ENCODE measurements at places on chromosomes 4 and X.

DNA sequence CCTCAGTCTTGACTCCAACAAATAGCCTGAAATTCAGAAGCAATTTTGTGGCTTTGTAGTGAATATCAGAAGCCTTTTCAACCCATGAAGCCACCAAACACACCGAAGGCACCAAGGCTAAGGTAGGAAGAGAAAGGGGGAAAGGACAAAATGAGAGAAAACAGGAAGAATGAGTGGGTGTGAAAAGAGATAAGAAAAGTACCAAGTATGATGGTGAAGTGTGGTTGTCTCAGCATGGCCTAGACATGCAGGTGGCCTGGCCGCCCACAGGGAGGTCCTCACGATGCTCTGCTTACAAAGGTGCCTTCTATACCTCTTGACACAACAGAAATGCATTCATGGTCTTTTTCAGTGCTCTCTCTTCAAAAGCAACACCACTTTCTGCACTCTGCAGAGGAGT, 34.9 kb downstream of the ACSL1 start:
- no peak for DNase-seq

DNA sequence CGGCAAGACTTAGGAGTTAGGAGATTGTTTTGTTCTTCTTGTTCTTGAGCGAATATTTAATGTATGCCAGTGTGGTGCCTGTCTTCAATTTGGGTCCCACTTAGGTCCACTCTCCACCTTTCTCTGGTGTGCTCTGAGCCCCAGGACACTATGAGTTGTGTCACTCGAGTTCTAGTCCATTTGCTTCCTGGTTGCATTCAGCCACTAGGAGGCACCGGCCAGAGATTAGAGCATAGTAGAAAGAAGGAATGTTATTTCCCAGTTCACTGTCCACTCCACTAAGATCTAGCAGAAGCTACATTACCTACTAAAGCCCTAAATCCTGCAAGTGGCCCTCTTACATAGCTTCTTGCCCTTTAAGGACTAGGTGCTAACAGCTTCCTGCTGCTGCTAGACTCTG, 326.9 kb downstream of the NAF1 start:
- DNase-seq = no peak

- no peak for DNase-seq
These were observed 129.8 kb downstream of the ATG4A start for GRCh38 chrX:108221301-108221864.

GRCh38 chrX:66200050-66200664, 36.1 kb downstream of the HEPH start:
- no peak for DNase-seq

- DNase-seq = no peak
These were observed 42.5 kb downstream of the BTC start for GRCh38 chr4:74751856-74752255.

DNA sequence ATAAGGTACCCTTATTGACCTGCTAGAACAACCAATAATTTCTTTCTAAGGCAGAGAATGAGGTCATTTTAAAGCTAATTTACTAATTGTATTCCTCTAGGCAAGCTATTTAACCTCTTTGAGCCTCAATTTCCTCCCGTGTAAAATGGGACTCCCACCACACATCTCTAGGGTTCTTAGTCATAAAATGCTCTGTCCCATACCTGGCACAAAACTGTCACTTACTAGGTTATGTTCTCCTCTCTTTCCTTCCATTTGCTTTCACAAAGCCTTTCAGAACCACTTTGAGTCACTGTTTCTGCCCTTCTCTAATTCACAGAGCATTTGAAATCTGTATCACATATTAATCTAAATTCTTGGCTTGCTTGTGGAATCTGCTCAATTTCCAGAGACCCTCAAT, 2.4 kb upstream of the GPR82 start:
- DNase-seq = no peak

DNA sequence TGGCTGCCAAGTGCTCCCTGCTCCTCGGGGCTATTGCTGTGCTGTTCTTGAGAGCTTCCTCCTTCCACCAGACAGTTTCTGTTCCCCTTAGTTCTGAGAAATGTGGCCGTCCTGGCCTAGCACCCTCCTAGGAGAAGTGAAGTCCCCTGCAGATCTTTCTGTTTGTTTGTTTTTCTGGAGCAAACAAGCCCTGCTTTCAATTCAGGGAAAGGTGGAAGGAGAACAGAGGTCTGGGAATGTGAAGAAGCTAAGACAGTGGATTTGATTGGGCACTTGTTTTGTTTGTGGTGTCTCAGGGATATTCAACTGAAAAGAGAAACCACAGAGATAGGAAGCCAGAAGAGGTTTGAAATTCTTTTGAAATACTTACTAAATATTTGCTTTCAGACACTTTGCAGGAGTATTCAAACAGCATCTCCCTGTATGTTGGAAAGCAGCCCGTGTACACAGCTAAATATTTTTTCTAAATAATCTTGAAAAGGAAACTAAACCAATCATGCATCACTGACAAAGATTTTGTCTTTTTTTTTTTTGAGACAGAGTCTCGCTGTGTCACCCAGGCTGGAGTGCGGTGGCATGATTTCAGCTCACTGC, 36.5 kb upstream of the PPM1K start:
- DNase-seq = peak; percentile 58

GRCh38 chr4:168241953-168242352, 76.6 kb downstream of the DDX60 start:
- DNase-seq = no peak

GRCh38 chr4:26015133-26015651, 101.2 kb downstream of the SMIM20 start:
- DNase-seq = peak; percentile 99

DNA sequence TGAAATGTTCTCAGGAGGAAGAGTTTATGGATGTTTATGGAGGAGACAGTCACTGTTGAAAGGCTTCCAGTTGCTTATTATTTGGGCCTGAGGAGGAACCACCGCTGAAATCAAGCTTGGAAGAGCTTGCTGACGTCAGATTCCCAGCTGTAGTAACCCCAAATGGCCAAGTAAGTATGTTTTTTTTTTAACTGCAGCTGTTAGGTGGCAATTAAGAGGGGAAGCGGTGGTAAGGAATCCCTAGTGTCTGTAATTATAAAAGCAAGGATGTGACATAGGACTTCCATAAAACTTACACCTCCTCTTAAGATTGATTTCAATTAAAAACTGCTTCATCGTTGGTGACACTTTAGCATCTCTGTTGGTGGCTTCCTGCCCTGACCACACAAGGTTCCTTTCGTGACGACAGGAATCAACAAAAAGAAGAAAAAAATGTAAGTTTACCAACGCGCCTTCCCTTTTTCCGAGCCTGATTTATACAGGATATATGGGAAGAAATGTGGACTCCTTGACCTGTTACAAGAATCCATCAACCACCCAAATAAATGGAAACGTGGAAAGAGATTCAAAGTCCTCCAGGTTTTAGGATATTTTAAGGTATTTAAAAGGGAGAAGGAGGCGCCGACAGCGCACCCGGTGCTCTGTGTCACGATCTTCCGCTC, 884 bp downstream of the RELL1 start:
- peak; percentile 46 for DNase-seq

- no peak for DNase-seq
These were observed 37.0 kb upstream of the CWH43 start for GRCh38 chr4:48949086-48949485.

- peak; percentile 64 for DNase-seq
These were observed 134.2 kb downstream of the PWWP3B start for GRCh38 chrX:106302304-106302703.

- DNase-seq = no peak
These were observed 140.0 kb downstream of the TBL1X start for GRCh38 chrX:9604908-9605306.

- no peak for DNase-seq
These were observed at the start of gene RAB40A for GRCh38 chrX:103519389-103519788. RAB40A (minus strand) TSS chrX:103519489; CDS start chrX:103500756, 18,733 bp downstream.

DNA sequence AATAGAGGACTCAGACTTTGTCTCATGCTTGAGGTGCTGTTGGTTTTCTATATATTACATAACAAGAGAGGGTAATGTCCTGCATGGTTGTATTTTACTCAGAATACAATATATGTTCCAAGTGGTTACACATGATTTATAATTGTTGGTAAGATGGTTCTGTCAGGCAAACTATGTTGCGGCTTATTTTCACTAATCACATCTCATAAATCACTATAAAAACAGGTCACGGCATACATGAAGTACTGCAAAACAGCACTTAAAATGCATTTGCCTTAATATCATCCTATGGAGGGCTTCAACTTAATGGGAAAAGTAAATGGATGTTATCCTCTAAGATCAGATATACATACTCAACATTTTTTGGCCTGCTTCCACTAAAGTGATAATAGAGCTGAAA, 246.0 kb upstream of the ARSJ start:
- no peak for DNase-seq

GRCh38 chr4:168737806-168738172, 240.9 kb downstream of the PALLD start:
- DNase-seq = peak; percentile 94

GRCh38 chr4:55947254-55947882, 1.4 kb upstream of the CEP135 start:
- no peak for DNase-seq

- peak; percentile 64 for DNase-seq
These were observed 31.8 kb upstream of the PDLIM5 start for GRCh38 chr4:94419956-94420355.

DNA sequence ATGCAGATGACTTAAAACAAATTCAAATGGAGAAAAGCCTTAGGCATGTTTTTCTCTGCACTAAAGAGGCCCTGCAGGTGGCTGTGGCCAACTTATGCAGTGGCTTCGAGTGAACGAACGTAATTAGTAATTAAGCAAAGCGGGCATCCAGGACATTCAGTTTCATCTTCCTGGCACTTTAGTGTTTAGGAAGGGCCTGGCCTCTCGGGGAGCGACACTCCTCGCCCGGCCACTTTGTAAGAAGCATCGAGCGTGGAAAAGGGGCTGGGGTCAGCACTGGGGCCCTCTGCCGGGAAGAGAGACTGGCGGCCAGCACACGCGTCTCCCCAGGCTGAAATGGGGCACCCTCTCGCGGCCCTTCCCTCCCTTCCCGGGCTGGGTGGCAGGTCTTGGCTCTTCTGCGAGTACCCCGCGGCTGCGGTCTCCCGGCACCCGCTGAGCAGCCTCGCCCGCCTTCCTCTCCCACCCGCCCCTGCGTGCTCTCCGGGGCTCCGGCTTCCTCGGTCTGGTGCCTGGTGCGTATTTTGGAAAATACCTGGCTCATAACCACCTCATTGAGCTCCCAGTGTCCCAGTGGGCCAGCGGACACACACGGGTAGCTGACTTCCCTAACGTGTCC, 677 bp upstream of the CYP4V2 start:
- DNase-seq = peak; percentile 10

DNA sequence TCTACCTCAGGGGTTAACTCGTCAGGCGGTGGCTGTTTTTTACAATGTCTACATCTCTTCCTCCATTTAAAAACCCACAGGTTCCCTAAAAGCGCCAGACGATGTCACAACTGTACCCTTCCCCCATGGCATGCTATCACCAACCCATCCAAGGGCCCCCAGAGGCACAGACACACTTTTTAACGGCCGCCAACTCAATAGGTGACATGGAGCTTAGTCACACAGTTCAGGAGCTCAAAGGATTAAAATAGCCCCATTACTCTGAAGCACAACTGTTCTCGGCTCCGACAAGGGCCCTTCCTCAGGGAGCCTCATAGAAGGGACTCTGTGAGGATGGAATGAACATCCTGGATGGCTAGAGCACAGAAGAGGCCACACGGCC, 12.4 kb downstream of the SH3KBP1 start:
- DNase-seq = peak; percentile 9

- DNase-seq = peak; percentile 25
These were observed 16.6 kb downstream of the DCK start for GRCh38 chr4:71009890-71010588.

DNA sequence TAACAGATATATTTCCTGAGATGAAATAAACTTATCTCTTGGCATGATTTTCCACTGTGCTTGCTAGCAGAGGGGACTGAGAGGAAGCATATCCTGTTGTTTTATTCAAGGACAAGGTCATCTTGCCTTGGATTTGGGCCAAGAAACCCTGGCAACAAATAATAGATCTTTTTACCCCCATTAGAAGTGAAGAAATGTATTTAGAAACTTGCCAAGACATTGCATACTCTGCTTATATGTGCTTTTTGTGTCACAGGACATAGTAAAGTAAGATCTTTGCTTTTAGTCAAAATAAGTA, 170.2 kb downstream of the RAPGEF2 start:
- DNase-seq = no peak

GRCh38 chr4:161519611-161520010, 644.2 kb downstream of the FSTL5 start:
- no peak for DNase-seq

GRCh38 chr4:186037692-186038658, 31.0 kb upstream of the TLR3 start:
- DNase-seq = peak; percentile 54

GRCh38 chr4:14864365-14865030, 137.8 kb upstream of the CPEB2 start:
- DNase-seq = no peak

GRCh38 chr4:176778063-176778462, 14.7 kb downstream of the VEGFC start:
- DNase-seq = peak; percentile 86

DNA sequence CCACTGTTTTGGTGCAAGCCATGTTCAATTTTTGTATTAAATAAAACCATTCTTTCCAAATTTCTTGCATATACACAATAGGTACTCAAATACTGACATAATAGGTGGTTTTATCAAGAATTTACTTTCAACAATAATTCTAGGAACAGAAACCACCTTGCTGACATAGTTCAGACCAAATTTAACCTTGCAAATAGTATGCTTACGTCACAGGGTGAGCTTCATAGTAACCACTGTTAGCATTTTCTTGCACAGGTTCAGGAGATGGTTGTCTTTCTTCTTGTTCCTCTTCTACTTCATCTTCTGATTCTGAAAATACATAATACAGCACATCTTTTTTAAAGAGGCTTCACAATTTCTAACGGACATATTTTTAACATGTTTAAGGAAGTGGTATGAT, 17.6 kb downstream of the G3BP2 start:
- no peak for DNase-seq

DNA sequence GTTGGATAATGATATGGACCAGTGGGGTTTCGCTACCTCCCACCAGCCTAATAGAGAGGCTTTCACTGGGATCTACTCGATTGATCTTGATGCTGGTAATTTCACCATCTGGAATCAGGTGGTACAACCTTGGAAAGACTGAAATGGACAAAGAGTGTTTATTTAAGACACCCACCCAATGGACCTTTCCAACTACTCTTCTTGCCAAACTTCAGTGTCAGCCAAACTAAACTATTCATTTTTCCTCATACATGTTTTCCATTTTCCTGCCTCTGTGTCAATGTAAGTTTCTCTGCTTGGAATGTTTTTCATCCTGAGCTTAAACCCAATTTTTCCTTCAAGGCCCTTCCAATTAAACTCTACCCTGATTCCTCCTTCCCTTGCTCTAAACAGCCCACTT, 92.6 kb downstream of the LNX1 start:
- DNase-seq = no peak

GRCh38 chr4:187618701-187619281, 376.8 kb upstream of the ZFP42 start:
- peak; percentile 53 for DNase-seq

DNA sequence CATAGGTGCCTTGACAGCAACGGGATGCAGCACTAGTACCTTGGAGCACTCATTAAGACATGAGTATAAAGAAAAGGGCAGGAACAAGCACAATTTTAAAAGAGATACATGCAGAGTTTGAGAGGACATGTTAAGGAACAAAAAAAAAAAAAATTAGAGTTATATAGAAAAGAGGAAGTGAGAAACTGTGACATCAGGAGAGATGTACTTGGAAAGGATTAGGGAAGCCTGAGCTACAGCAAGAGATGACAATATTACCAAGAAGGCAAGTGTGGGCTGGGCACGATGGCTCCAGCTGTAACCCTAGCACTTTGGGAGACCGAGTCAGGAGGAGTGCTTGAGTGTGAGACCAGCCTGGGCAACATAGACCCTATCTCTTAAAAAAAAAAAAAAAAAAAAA, 37.4 kb downstream of the GPR143 start:
- DNase-seq = no peak
